H1 (cell line): ENCODE measurements at places on chromosomes 5 and 9.

- no peak for DNase-seq
Measured at GRCh38 chr5:143924311-143924978, 112.5 kb downstream of the HMHB1 start.

DNA sequence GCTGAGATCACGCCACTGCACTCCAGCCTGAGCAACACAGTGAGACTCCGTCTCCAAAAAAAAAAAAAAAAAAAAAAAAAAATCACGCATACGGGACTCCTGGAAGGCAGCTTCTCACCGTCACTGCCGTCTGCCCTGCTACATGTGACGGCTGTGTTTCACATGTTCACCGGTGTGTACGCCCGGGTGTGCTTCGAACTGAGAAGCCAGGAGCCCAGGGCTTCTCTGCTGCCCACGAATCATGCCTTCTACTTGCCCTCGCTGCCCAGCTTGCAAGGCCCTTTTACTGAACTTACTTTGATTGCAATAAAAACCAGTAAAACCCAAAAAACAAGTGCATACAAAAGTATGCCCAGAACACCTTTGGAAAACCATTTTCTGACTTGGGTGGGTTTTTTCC is 5.8 kb upstream of the NKD2 start:
- peak; percentile 36 for DNase-seq

GRCh38 chr5:74630453-74631066 is 10.0 kb downstream of the ENC1 start:
- DNase-seq, result no peak

DNA sequence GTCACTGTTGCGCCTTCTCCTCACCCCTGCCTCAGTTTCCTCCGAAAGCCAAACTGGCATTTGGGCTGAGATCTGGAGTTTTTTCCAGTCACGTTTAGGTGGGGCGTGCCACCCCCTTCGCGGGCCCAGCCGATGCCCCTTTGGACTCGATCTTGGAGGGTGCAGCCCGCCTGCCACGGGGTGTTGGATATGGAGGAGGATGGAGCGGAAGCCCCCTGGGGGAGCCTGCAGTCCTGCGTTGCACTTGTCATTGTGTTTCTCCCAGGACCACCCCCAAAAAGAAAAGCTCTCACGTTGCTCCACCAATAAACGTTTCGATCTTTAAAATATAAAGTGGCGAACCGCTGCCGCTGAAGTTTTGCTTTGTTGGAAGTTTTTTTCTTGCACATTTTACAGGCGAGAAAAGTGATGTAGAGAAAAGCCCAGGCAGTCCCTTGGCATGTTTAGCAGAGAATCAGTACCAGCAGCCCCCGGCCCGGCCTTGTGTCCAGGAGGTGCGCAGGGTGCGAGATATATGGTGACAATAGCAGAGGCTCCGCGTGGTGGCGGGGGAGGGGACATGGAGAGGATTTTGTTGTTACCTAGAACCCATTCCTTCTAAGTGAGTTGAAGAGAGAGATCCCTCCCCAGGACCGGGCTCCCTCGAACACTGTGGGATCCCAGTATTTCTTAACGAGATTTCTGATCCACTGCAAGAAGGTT is 681 bp downstream of the F2R start:
- DNase-seq, result no peak

- DNase-seq, result no peak
Measured at GRCh38 chr5:148831590-148832565, 5.5 kb downstream of the ADRB2 start.

DNA sequence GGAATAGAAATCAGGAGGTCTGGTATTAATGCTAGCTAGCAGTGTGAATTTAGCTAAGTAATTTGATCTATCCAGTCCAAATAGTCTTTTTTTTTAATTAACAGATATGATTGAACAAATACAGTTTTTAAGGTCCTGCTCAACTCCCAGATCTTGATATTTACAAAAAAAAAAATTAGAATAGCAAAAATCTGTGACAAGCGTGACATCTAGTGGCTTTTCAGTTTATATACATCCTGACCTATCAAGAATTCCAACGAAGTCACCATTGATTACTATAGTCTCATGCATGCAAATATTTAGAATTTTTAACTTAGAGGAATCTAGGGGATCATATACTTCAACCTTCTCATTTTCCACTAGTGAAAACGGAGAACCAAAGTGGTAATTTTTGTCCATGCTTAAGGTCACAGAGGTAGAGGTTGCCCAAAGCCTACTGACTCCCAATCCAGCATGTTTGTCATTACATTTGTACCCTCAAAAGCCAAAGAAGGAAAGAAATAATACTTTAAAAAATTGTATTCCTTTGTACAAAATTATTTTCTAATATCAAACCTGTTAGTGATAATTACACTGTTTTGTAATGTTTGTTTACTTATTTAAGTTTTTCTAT is 17.6 kb upstream of the TARS1 start:
- DNase-seq, result no peak

- DNase-seq, result no peak
Measured at GRCh38 chr9:68798423-68798822, 93.4 kb downstream of the PIP5K1B start.
